Liver (tissue), 10 donors: ENCODE measurements at places on chromosomes 12 and 14. TPM values are rescaled to one million over a fixed set of nuclear protein-coding genes. Genes with fewer than 3 reads are reported as not detected.

The PRPF40B gene
- 4.8 TPM for total RNA-seq

DNA sequence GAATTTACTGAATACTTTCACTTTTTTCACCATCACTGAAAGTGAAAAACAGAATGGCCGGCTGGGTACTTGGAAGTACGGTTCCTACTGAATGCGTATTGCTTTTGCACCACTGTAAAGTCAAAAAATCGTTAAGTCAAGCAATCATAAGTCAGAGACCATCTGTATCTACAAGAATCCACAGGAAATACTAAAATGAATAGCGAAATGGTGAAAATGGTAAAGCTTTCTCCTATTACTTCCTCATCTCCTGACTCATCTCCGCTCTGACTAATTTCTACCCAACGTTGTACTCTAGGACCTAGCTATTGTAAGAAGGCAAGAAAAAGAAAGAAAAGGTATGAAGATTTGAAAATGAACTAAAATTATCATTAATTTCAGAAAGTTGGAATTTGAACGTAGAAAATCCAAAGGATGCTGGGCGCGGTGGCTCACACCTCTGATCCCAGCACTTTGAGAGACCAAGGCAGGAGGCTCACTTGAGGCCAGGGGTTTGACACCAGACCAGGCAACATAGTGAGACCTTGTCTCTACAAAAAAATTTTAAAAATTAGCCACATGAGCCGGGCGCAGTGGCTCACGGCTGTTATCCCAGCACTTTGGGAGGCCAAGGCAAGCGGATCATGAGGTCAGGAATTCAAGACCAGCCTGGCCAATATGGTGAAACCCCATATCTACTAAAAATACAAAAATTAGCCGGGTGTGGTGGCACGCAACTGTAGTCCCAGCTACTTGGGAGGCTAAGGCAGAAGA lies 5.3 kb upstream of the CDCA4 start:
- no peak for DNase-seq

GRCh38 chr14:90698379-90698869 lies 117.8 kb downstream of the TTC7B start:
- DNase-seq = no peak

- DNase-seq = no peak
Measured at GRCh38 chr12:26195641-26196420, 458 bp downstream of the SSPN start.

GRCh38 chr14:28782301-28782700 lies 15.7 kb downstream of the FOXG1 start:
- DNase-seq = no peak

- no peak for DNase-seq
Measured at GRCh38 chr14:90892970-90893369, 76.7 kb upstream of the TTC7B start.

GRCh38 chr12:3083241-3083920 lies 6.2 kb downstream of the TSPAN9 start:
- no peak for DNase-seq

The ADAMTS20 gene
- total RNA-seq = not detected

GRCh38 chr12:130625201-130625600 lies 90.9 kb downstream of the RIMBP2 start:
- DNase-seq = no peak

DNA sequence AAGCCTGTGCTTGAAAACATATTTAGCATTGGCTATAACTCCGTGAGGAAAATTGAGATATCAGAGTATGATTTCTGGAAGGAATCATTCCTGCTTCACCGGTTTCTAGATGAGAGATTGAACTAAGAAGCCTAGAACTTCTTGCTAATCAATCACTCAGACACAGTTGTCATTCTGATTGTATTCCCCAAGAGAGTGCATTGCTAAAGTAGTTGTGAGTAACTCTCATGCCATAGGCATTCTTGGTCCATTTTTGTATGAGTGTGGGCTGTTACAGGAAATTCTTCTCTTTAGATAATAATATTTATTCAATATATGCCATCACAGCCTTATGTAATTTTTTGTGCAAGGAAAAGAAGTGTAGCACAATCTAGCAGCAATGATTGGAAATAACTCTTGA lies 893.3 kb upstream of the MDGA2 start:
- DNase-seq = no peak

GRCh38 chr12:73632661-73633060 lies 905.0 kb upstream of the ATXN7L3B start:
- no peak for DNase-seq

DNA sequence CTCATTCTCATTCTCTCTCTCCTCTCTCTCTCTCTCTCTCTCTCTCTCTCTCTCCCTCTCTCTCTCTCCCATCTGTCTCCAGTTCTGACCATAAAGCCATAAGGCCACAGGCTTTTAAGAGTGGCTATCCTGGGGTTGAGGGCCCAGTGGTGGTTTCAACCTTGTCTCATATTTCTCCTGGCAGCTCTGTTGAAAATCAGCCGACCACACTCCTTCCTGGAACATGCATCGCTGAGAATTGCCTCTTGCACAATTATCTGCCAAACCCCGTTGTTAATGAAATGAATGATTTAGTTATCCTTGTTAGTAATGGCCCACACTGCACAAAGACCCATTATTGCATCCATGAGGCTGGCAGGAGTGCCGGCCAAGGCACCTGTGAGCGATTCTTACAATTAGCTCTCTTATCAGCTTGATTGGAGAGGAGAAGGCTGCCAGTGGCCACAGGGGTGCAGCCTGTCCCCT lies 30.4 kb upstream of the KCNA5 start:
- no peak for DNase-seq

DNA sequence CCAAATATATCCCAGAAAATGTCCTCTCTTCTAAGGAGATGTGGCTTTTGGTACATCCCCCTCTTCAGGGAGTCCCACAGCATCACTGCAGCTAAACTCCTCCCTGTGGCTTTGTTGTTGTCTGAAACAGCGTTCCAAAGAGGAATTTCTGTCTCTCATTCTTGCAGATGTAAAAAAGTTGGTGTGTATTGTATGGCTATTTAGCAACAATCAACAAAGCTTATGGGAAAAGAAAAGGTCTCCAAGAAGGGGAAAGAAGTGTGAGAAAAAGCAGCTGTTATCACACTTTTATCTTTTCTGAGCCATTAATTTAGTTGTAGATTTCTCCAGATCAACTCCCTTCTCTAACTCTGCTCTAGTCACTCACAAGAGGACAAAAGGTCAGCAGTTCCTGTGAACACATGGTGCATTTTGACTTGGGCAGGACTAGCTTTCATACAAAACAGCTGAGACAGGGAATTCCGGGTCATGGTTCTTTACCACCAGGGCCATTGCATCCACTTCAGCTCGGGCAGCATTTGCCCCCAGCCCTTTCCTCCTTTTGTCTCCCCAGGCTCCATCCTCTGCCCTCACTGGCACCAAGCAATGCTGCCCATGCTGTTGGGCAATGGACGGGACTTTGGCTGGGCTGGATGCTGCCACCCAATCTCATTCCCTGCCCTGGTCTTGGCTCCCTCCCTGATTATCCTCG lies 184.7 kb downstream of the TMX1 start:
- no peak for DNase-seq

The RHOJ gene
- total RNA-seq = 1.4 TPM

DNA sequence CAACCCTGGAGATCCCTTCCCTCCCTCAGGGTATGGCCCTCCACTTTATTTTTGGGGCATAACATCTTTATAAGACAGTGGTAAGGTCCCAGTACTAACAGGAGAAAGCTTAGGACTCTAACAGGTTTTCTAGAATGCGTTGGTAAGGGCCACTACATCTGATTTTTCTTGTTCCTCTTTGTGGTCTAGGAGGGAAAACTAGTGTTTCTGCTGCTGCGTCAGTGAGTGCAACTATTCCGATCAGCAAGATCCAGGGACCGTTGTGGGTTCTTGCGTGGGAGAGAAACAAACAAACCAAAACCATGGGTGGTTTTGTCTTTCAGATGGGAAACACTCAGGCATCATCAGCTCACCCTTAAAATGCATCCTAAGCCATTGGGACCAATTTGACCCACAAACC lies 123.6 kb upstream of the SLC16A7 start:
- DNase-seq = no peak

- DNase-seq = no peak
Measured at GRCh38 chr12:123908884-123909725, 63.5 kb downstream of the CCDC92 start.

DNA sequence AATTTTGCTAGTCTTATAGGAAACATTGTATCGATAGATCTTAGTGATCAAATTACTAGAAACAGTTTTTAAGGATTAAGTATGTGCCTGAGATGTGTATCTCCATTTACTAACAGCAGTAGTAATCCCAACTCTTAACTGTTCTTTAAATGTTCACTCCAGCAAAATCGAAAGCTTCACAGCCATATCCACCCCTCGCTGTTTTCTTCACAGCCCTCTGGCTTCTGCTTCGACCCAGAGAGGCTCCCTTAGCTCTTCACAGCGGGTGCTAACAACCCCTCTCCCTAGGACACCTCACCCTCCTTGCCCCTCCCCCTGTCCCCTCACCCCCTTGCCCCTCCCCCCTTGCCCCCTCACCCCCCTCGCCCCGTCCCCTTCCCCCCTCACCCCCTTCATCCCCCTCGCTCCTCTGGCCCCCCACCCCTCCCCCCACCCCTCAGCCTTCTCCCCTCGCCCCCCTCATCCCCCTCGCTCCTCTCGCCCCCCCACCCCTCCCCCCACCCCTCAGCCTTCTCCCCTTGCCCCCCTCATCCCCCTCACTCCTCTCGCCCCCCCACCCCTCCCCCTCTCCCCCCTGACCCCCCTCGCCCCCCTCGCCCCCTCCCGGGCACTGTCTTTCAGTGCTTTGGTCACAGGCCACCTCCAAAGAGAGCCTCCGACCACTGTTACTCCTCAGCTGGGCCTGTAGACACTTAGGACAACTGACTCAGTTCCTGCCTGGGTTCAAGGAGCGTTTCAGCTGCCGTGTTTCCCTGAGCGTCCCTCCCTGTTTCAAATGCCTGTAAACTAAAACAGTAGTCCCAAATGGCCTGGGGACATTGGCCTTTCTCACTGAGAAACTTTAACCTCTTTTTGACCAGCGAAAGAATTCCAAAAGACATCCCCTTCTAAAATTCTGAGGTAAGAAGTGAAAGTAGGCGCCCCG lies 46.0 kb upstream of the DYNC1H1 start:
- DNase-seq = no peak

- DNase-seq = no peak
Measured at GRCh38 chr14:31411218-31411727, 9.1 kb downstream of the HEATR5A start.

The OR4E2 gene
- not detected for total RNA-seq

DNA sequence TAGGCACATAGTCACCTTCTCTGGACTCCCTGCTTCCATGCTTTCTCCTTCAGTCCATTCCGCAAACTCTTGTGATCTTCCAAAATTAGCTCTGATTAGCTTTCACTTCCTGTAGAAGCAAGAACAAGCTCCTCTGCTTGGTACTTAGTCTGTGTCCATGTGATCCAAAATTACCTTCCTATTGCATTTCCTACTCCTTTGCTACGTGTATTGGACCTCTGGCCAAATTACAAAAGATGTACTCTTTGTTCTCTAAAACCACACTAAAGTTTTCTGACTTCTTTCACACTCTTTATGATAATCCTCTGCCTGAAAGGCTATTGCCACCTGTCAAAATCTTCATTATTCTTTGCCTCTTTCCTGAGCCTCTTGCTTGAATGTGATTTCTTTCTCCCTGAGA lies 786 bp upstream of the TSFM start:
- no peak for DNase-seq

- DNase-seq = peak; percentile 22
Measured at GRCh38 chr14:101187816-101188570, 284.5 kb upstream of the RTL1 start.

The CD69 gene
- 2.7 TPM for total RNA-seq

The FLRT2 gene
- total RNA-seq = 8.2 TPM

The SYNDIG1L gene
- 0.08 TPM for total RNA-seq

The TESPA1 gene
- 3.2 TPM for total RNA-seq

DNA sequence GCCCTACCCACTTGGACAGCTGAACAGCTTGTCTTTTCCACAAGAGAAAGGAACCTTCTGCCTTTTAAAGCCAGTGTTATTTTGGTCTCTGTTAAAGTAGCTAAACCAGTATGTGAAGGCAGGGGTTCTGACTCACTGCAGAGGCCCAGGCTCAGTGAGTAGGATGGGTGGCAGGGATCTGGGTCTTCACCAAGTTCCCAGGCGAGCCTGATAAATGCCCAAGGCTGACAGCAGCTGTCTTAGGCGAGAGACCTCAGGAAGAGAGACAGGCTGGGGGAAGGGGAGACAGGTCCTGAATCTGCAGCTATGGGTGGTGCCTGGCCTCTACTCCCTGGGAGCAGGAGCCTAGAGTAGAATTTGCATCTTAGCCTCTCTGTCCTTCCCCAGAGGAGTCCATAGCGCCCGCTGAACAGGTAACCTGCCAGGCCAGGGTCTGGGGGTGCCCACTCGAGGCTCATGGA lies 18.1 kb upstream of the KIF26A start:
- DNase-seq = no peak

- no peak for DNase-seq
Measured at GRCh38 chr12:124394462-124395128, 99.7 kb downstream of the RFLNA start.

DNA sequence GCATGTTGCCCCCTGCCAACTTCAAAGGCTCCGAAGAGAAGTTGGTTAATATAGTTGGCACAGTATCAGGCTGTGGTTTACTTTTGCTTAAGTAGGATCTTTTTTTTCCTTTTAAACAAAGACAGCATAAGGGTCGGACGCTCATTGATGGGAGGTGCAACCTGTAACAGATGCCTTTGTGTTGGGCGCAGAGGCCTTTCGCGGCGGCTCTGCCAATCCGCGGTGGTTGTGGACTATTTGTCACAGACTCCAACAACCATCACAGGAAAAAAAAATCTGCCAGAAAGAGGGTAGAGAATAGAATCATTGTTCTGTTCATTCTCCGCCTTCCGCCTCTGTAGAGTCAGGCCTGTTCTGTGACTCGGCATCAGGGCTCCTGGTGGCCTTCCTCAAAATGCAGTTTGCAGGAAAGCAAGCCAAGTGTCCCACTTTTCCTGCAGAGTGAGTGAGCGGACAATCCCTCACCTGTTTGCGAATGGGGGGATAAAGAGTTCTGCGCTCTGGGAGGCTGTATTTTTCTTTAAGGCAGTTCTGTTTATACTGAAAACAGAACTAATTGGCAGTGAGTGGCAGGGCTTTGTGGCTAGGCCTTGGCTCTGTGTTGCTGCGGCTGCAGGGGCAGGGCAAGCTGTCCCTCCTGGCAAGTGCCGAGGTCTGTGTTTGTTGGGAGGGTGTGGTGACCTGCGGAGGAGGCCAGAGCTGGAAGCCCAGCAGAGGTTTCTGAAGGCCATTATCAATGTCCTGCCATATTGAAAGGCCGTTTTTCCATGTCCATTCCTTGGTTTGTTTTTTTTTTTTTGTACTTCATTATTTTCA lies 83.0 kb upstream of the PIWIL1 start:
- DNase-seq = no peak
